ENCODE measurements at places on chromosomes 5 and 9. TPM values are rescaled to one million over a fixed set of nuclear protein-coding genes. Genes with fewer than 3 reads are reported as not detected.

Gene CBY3
- not detected for total RNA-seq

Gene SLC4A9
- not detected for total RNA-seq

Gene CCL28
- 53.4 TPM for total RNA-seq

Gene CCDC192
- total RNA-seq = not detected

Gene HNRNPA0
- total RNA-seq = 13.3 TPM

Gene OLFML2A
- 11.4 TPM for total RNA-seq

Gene LHX3
- not detected for total RNA-seq

Gene CCNJL
- total RNA-seq = 4.2 TPM

Gene HMHB1
- not detected for total RNA-seq

DNA sequence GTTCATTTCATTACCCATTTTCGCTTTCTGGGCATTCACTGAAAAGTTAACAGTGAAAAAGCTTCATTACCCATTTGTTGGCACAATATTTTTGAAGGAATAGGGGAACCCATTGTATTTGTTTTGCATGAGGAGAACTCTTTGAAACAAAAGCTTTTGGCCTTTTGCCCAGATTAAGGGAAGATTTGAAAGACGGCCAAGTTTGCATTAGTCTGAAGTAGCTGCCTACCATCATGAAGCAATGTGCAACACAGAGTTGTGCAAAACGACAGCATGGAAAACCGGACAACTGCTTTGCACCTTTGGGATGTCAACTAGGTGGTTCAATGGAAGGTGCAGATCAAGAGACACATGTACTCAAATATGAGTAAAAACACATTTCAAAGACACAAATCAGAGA lies 84.9 kb downstream of the TRPM3 start:
- H3K36me3 ChIP-seq = no peaks in the 10 kb centered on the region
- no peak for DNase-seq
- no peak overlapping the region for H3K27ac ChIP-seq
- H3K27me3 ChIP-seq = no peaks in the 10 kb centered on the region

GRCh38 chr9:128068386-128069205 lies 564 bp downstream of the SLC25A25 start:
- H3K36me3 ChIP-seq = no peaks in the 10 kb centered on the region
- peak overlapping the region; percentile 100 for H3K27ac ChIP-seq
- no peak for DNase-seq
- H3K4me1 ChIP-seq = peaks cover 18% of the 10 kb centered on the region
- H3K27me3 ChIP-seq = no peaks in the 10 kb centered on the region
- H3K4me3 ChIP-seq = peak overlapping the region; percentile 78

- H3K27ac ChIP-seq = peak overlapping the region; percentile 91
- no peaks in the 10 kb centered on the region for H3K27me3 ChIP-seq
- no peak for DNase-seq
- H3K4me1 ChIP-seq = peaks cover 35% of the 10 kb centered on the region
- H3K36me3 ChIP-seq = no peaks in the 10 kb centered on the region
- H3K4me3 ChIP-seq = peak overlapping the region; percentile 23
Observed at GRCh38 chr5:172418862-172419814, 35.2 kb downstream of the SH3PXD2B start.

- H3K27ac ChIP-seq = no peak overlapping the region
- no peaks in the 10 kb centered on the region for H3K36me3 ChIP-seq
- no peaks in the 10 kb centered on the region for H3K4me1 ChIP-seq
Observed at GRCh38 chr9:116992865-116993264, 305.8 kb downstream of the TRIM32 start.

- no peak overlapping the region for H3K4me3 ChIP-seq
- no peak for DNase-seq
- H3K27me3 ChIP-seq = no peaks in the 10 kb centered on the region
- no peak overlapping the region for H3K27ac ChIP-seq
- no peaks in the 10 kb centered on the region for H3K36me3 ChIP-seq
- H3K4me1 ChIP-seq = no peaks in the 10 kb centered on the region
Observed at GRCh38 chr9:73183917-73184861, 32.5 kb downstream of the ANXA1 start.

GRCh38 chr5:43422143-43422542 lies 10.0 kb upstream of the CCL28 start:
- no peaks in the 10 kb centered on the region for H3K36me3 ChIP-seq
- DNase-seq = no peak
- no peaks in the 10 kb centered on the region for H3K27me3 ChIP-seq
- H3K27ac ChIP-seq = peak overlapping the region; percentile 82
- H3K4me3 ChIP-seq = no peak overlapping the region

- no peaks in the 10 kb centered on the region for H3K36me3 ChIP-seq
- H3K27ac ChIP-seq = no peak overlapping the region
- no peak overlapping the region for H3K4me3 ChIP-seq
- no peaks in the 10 kb centered on the region for H3K27me3 ChIP-seq
- no peaks in the 10 kb centered on the region for H3K4me1 ChIP-seq
- no peak for DNase-seq
Observed at GRCh38 chr5:162209005-162209605, 141.5 kb downstream of the GABRG2 start.

GRCh38 chr5:90554358-90555006 lies 4.1 kb upstream of the ADGRV1 start:
- H3K4me3 ChIP-seq = no peak overlapping the region
- H3K27me3 ChIP-seq = peaks cover 4% of the 10 kb centered on the region
- DNase-seq = no peak
- H3K27ac ChIP-seq = no peak overlapping the region
- H3K36me3 ChIP-seq = no peaks in the 10 kb centered on the region

GRCh38 chr5:37812365-37812764 lies 27.5 kb downstream of the GDNF start:
- no peak for DNase-seq
- no peak overlapping the region for H3K27ac ChIP-seq
- H3K4me3 ChIP-seq = no peak overlapping the region
- no peaks in the 10 kb centered on the region for H3K27me3 ChIP-seq
- H3K4me1 ChIP-seq = no peaks in the 10 kb centered on the region
- no peaks in the 10 kb centered on the region for H3K36me3 ChIP-seq

DNA sequence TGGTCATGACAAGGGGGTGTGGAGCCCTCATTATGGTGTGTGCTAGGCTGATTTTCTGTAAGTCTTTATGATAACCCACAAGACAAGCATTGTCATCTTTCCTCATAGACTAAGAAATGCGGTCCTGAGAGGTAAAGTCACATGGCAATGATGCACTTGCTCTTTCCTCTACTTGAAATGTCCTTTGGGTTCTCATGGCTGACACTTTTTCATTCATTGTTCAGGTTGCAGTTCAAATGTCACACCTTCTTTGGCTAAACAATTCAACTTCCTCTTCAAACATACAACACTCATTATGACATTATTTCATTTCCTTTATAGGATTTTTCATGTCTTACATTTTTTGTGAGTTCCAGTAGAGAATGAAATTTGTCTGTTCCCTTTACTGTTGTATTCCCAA lies 323.6 kb upstream of the PRR16 start:
- no peak for DNase-seq
- no peaks in the 10 kb centered on the region for H3K36me3 ChIP-seq
- no peak overlapping the region for H3K4me3 ChIP-seq
- no peaks in the 10 kb centered on the region for H3K4me1 ChIP-seq
- no peaks in the 10 kb centered on the region for H3K27me3 ChIP-seq
- peak overlapping the region; percentile 84 for H3K27ac ChIP-seq

DNA sequence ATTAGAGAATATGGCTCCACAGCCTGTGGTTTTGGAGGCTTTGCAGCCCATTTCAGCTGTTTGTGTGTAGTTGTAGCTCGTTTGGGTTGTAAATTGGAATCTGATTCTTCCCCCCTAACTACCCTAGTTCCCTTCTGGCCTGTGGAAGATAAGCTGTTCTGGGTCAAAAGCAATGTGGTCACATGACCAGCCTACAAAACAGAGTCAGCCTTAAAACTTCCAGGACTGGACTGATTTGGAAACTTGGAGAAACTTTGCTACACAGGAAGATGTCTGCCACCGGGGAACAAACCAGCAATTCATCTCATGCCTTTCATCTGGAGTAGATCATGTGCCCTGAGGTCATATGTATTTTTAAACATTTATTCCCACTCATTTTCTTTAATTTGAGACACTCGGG lies 83.8 kb downstream of the DAPK1 start:
- DNase-seq = no peak
- no peaks in the 10 kb centered on the region for H3K36me3 ChIP-seq
- H3K27me3 ChIP-seq = no peaks in the 10 kb centered on the region
- H3K4me3 ChIP-seq = no peak overlapping the region
- H3K4me1 ChIP-seq = no peaks in the 10 kb centered on the region

DNA sequence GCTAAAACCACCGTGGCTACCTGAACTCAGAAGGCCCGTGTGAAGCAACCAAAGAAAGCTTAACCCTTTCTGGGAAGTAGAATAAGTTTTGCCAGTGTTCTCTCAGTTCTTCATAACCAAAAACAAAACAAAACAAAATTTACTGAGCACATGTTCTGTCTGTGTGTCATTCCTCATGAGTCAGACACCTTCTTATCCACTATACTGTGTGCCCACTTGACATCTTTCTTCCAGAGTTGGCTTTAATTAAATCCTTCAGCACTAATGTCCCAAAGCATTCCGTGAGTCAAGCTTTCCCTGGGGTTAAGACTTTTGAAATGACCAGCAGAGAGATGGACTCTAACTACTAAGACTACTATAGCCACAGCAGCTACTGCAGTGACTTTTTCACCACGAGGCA lies 61.3 kb downstream of the GLIS3 start:
- DNase-seq = no peak
- peak overlapping the region; percentile 22 for H3K27ac ChIP-seq
- H3K27me3 ChIP-seq = no peaks in the 10 kb centered on the region
- H3K4me3 ChIP-seq = no peak overlapping the region
- H3K36me3 ChIP-seq = no peaks in the 10 kb centered on the region

GRCh38 chr5:143001764-143002351 lies 231.7 kb downstream of the ARHGAP26 start:
- no peak for DNase-seq
- H3K27me3 ChIP-seq = no peaks in the 10 kb centered on the region
- H3K27ac ChIP-seq = peak overlapping the region; percentile 62
- peaks cover 7% of the 10 kb centered on the region for H3K4me1 ChIP-seq
- no peaks in the 10 kb centered on the region for H3K36me3 ChIP-seq

- no peak overlapping the region for H3K4me3 ChIP-seq
- no peak overlapping the region for H3K27ac ChIP-seq
- no peaks in the 10 kb centered on the region for H3K36me3 ChIP-seq
- no peaks in the 10 kb centered on the region for H3K4me1 ChIP-seq
- no peak for DNase-seq
- H3K27me3 ChIP-seq = no peaks in the 10 kb centered on the region
Observed at GRCh38 chr9:9215050-9215449, 1397.8 kb downstream of the PTPRD start.

DNA sequence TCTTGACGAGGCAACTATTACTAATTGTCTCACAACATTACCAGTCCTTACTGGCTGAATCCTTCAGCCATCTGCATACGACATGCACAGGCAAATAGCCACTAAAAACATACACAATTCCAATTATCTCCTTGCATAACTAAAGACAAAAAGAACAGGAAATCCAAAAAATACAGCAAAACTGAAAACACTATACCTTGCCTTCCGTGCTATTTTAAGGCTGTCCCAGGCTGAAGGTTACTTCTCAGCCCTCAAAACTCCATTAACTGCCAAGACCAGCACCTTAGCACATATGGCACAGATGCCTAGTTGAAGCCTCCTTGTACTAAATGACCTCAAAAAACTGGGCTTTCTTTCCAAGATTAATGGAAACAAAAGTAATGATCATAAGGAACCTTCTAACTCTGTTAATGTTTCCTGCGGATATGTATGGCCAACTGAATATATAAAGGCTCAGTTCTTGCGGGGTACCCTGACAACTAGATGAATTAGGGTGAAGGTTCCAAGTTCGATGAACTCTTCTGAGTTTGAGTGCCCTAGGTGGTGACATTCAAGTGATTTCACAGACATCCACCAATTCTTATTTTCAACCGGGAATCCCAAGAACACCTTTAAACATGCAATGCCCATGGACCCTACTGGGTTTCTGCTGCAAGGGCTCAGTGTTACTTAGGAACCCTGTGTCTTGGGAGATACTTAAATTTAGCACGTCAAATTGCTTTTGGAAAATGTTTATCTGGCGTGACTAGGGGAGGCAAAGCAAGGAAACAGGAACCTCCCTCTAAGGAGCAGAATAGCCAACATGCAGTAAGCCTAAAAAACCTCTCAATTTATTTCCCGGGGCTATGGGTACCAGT lies 455.3 kb downstream of the RAB3C start:
- H3K36me3 ChIP-seq = no peaks in the 10 kb centered on the region
- DNase-seq = no peak
- H3K4me1 ChIP-seq = peaks cover 3% of the 10 kb centered on the region
- peaks cover 9% of the 10 kb centered on the region for H3K27me3 ChIP-seq
- peak overlapping the region; percentile 73 for H3K27ac ChIP-seq

GRCh38 chr5:81140943-81141342 lies 92.2 kb upstream of the CKMT2 start:
- no peaks in the 10 kb centered on the region for H3K36me3 ChIP-seq
- no peaks in the 10 kb centered on the region for H3K27me3 ChIP-seq
- H3K4me3 ChIP-seq = no peak overlapping the region
- DNase-seq = no peak

DNA sequence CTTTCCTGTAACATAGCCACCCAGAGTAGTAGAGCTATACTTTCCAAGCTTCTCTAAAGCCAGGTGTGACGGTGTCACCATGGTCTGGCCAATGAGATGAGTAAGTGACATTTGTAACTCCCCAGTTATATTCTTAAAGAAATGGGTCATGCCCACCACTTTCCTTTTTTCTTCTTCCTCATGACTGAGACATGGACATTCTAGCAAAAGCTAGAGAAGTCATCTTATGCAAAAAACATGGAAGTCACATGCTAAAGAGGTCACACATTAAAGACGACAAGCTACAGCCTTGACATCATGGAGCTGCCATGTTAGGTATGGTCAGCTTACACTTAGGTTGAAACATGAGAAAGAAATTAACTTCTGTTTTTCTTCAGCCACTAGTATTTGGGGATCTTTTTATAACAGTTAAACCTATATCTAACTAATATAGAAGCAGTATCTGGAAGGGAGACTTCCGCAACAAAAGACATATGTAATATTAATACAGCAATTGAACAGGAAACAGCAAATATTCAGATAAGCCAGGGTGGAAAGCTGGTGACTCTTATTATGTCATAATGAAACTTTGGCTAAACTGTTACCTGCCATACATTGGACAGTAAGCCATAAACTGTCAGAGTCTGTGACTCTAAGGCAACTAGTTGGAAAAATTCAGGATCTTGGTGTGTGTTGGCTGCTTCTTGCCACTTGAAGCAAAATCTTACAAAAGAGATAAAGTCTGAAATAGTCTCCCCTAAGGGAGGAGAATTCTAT lies 54.7 kb upstream of the SNX2 start:
- no peaks in the 10 kb centered on the region for H3K27me3 ChIP-seq
- no peak overlapping the region for H3K27ac ChIP-seq
- peaks cover 9% of the 10 kb centered on the region for H3K4me1 ChIP-seq
- no peaks in the 10 kb centered on the region for H3K36me3 ChIP-seq
- no peak overlapping the region for H3K4me3 ChIP-seq
- DNase-seq = no peak

- DNase-seq = no peak
- H3K4me3 ChIP-seq = no peak overlapping the region
- no peaks in the 10 kb centered on the region for H3K36me3 ChIP-seq
- no peak overlapping the region for H3K27ac ChIP-seq
- no peaks in the 10 kb centered on the region for H3K27me3 ChIP-seq
Observed at GRCh38 chr5:176441921-176442323, 6.3 kb upstream of the FAF2 start.

DNA sequence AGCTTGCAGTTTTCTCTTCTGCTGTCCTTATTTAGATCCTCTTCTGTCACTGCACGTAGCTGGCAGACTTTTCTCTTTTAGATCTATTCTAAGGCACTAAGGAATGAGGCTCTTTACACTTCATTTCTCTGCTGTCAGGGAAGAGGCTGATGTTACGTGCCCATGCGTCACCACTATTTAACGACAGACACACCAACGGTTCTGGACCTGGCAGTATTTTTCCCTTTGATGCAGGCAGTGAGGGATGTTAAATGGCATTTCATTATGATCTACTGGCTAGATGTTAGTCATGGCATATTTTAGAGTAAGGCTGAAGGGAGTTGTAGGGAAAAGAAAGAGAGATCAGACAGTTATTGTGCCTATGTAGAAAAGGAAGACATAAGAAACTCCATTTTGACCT lies 8.2 kb upstream of the CRHBP start:
- no peaks in the 10 kb centered on the region for H3K36me3 ChIP-seq
- no peak overlapping the region for H3K4me3 ChIP-seq
- H3K27ac ChIP-seq = no peak overlapping the region
